ENCODE measurements at places on chromosomes 6 and 20.

DNA sequence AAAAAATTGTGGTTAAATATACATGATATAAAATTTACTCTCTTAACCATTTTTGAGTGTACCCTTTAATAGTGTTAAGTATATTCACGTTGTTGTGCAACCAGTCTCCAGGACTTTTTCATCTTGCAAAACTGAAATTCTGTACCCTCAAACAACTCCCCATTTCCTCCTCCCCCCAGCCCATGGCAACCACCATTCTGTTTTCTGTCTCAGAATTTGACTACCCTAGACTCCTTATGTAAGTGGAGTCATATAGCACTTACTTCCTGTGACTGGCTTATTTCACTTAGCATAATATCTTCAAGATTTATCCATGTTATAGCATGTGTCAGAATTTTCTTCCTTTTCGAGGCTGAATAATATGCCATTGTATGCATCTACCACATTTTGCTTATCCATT is 5.1 kb downstream of the VPS16 start:
- DNase-seq, result no peak

DNA sequence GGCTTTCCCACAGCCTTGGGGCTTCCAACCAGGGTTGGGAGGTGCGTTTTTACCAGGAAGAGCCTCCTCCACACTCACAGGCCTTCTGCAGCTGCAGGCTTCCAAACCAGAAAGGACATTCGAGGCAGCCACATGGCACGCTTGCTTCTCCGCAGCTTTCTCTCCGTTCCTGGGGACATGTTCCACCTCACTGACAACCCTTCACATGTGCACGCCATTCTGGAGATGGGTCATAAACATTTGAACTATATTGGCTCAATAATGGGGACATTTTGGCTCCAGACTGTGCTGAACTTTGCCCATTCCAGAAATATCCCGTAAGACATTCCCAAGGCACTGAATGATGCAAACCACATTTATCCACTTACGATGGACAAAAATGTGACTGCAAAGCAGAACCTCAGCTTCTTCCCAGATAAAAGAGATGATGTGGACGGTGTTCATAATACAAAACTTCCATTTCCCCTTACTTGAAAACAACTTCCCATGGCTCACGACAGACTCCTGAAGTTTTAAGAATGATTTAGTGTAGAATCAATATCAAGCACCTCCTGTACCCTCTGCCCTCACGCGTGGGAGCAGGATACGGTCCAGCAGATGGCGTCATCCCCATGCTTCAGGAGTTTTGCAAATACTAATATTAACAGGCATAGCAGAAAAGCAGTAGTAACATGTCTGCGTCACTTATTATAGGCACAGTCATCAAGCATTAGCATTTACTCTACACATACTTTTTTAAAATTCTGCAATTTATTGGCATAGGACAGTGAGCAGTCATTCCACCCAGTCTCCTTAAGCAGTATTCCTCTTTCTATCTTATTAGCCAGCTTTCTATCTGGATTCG is 25.4 kb upstream of the FOXF2 start:
- DNase-seq, result no peak

DNA sequence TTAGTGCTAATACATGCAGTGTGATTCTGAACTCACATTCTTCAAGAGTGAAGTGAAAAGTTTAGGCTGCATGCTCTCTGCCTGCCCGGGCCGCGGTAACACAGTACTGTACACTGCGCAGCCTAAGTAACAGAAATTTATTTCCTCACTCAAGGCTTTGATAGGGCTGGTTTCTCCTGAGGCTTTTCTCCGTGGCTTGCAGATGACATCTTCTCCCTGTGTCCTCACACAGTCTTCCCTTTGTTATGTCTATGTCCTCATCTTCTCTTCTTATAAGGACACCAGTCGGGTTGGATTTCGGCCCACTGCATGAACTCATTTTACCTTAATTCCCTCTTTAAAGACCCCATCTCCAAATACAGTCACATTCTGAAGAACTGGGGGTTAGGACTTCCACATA is 51.1 kb upstream of the TMEM170B start:
- no peak for DNase-seq

DNA sequence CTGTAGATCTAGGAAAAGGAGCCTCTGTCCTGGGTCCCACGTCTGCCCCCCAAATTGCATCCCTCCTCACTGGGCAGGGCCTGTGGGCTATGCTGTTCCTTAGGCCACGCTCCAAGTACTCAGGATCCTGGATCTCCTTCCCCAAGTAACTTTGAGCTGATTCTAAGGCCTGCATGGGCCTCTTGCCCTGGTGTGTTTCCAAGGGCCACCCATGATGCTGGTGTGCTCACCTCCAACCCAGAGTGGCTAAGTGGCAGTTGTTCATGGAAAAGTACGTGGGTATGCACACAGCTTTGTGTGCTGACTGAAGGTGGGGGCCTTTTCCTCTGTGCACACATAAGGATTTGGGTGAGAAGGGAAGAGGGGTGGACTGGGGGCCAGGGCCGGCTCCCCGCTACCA is 5.3 kb downstream of the GMPR start:
- DNase-seq, result no peak

DNA sequence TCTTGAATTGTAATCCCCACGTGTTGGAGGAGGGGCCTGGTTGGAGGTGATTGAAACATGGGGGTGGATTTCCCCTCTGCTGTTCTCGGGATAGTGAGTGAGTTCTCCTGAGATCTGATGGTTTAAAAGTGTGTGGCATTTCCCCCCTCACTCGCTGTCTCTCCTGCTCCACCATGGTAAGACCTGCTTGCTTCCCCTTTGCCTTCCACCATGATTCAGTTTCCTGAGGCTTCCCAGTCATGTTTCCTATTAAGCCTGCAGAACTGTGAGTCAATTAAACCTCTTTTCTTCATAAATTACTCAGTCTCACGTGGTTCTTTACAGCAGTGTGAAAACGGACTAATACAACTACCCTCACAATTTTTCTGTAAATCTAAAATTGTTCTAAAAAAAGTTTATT is 26.8 kb upstream of the FAM184A start:
- DNase-seq, result no peak

DNA sequence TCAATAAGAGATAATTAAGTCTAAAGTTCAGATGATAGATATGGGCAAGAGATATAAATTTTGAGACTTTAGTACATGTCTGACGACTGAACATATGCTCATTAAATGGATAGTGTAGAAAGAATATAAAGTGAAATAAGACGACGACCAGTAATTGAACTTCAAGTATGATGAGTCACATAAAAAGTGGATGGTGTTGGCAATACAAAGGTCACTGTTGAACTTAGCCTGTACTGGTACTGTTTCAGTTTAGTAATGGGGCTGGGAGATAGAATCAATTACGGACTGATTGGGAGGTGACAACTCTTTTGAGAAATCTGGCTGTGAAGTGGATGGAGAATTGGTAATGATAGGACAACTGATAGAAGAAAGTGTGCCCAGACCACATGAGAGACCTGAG is 68.1 kb downstream of the IBTK start:
- DNase-seq, result no peak

- no peak for DNase-seq
These were observed 55.9 kb downstream of the IL22RA2 start for GRCh38 chr6:137117581-137117980.

GRCh38 chr20:54126806-54127655 is 46.8 kb downstream of the CYP24A1 start:
- no peak for DNase-seq

- peak; percentile 17 for DNase-seq
These were observed 20.2 kb upstream of the TNFAIP3 start for GRCh38 chr6:137846772-137847313.

DNA sequence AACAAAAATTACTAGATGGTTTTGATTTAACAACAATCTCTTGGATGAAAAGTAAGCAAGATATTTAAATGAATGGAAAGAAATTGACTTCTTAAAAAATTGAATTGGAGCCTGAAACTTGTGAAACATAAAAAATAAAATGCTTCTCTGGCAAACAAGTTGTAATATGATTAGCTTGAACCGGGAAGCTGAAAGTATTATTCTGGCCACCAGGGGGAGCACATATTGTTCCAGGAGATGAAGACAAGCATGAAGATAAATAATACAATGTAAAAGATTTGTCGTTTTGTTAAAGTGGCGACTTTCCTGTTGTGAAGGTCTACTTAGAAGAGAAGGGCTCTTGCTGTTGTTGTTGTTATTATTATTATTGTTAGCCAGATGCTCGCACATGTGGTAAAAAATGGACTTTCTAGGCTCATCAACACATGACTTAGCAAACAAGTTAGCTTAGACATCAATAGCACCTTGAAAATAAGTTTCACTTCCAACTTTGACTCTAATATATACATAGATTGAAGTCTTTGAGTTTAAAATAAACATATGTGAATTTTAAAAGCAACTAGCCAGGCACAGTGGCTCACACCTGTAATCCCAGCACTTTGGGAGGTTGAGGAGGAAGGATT is 14.2 kb downstream of the PAX1 start:
- DNase-seq, result peak; percentile 32

DNA sequence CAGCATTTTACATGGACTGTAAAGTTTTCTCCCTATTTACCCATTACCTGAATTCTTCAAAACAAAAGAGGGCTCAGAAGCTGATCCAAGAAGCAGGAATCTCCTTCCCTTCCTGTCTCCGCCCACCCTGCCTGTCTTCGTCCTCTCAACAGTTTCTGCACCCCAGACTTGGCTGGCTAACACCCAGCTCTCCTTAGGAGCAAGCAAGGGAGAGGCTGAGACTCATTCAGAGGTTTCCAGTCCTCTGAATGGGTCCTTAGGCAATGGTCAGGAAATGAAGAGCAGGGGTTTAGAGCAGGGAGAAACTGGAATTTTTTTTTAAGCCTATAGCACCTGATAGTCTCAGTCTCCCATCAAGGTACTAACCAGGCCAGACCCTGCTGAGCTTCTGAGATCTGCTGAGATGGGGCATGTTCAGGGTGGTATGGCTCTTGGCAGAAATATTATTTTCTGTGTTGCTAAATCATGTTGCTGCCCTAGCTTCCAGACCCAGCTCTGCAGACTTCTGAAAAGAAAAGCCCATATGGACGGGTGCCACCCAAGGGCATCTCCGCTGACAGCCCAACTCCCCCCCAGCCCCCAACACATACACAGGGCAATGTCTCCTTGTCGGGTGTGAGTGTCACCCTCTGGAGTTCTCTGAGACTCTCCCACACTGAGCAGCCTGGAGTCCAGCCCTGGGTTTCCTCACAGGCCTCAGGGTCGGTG is 74.6 kb upstream of the CD93 start:
- no peak for DNase-seq

DNA sequence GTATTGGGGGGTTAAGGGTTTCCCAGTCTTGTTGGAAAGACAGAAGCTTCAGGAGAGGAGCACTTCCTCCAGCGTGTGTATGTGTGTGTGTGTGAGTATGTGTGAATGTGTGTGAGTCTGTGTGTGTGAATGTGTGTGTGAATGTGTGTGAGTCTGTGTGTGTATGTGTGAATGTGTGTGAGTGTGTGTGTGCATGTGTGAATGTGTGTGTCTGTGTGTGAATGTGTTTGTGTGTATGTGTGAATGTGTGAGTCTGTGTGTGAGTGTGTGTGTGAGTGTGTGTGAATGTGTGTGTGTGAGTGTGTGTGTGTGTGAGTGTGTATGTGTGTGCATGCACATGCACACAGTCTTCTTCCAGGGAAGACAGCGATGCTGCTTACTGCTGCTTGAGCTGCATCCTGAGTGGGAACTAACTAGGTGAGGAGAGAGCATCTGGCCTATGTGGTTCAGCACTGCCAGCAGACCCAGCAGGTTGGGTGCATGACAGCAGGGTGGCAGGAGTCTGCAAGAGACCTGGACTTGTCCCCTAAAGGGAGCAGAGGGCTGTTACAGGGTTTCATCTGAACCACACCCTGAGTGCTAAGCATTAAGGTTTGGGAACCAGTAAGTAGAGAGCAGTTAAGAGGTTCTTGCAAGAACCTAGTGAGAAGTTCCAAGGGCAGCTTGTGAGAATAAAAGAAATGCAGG is 22.7 kb upstream of the CCND3 start:
- DNase-seq, result no peak
